ENCODE measurements at places on chromosomes 5 and 9.

DNA sequence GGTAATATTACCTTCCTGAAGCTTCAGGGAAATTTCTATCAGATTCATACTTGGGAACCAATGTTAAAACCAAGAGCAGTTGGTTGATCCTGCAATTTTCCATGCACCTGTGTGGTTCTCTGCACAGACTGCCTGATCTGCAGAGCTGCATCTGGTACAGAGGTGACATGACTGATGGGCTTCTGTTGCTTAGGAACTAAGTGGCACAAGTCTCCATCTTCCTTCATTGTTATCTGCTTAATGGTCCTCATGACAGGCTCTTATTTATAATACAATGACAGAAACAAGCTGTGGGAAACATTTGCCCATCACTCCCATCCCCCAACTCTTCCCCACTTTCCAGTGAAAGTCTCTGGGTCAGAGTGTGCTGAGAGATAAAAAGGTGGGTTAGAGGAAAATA is 799.1 kb downstream of the TAF11L14 start:
- DNase-seq, result no peak

GRCh38 chr9:134858051-134858841 is 22.4 kb upstream of the FCN2 start:
- no peak for DNase-seq

DNA sequence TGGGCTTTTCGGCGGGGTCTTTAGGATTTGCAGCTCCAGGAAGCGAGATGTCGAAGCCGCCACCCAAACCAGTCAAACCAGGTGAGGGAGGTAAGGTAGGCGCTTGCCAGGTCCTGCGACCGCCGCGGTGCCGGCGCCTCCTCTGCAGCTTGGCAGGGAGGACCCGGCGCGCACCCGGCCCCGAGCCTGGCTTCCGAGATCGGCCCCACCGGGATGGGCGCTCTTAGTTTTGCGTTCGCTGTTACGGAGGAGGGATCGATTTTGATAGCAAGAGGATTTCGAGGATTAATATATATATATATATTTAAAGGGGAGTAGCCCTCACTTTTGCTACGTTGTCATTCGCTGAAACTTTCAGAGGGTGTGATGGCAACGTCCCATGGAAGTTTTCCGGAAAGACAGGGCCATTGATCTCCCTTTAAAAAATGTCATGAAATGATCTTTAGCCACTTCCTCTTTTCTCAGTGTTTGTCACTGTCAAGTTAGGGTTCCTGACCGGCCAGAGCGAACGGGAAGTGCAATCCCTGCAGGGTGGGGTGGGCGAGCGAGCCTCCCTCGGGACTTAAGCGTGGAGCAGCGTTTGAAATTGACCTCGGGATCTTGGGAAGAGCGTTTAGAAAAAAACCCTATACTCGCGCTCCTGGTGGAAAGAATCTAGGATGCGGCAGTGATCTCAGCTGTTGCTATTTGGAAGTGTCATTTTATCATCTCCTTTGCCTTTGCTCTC is 495 bp downstream of the OSTF1 start:
- DNase-seq, result peak; percentile 83

- no peak for DNase-seq
Measured at GRCh38 chr5:149614034-149614907, 33.0 kb downstream of the ARHGEF37 start.

GRCh38 chr5:169029037-169029436 is 271.9 kb downstream of the SLIT3 start:
- no peak for DNase-seq

DNA sequence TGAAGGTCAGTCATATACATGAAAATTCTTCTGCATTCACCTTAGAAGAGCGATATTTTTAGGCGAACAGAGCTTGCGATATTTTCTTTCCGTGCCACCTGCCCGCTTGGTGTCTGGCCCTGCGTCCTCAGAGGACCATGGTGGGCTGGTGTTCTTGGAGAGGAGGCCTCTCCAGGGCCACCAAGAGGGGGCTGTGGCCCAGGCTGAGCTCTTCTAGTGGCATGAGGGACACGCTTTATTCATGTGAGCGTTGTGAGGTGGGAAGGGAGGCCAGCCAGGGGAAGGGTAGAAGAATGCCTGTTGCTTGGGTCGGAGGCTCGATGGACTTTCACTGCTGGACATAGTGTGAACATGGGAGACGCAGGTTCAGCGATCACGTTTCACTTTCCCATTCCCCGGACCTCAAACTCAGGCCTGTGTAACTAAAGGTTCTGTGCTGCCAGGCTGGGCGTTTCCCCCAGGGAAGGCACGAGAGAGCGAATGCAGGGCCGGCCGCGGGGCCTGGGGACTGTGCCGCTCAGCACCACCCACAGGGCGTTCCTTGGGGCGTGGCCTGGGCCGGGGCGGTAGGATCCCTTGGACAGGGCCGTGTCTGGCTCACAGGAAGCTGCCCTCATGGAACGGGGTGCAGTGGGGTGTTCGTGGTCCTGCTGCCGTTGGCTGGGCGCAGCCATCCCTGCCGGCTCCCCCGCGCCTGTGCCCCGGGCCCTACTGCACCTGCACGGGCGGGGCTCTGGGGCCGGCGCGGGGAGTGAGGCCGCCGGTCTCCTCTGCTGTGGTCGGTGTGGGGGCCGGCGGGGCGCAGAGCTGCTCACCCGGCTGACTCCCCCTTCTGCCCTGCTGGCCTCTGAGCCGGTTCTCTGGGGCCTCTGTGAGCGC is 40.7 kb upstream of the CLPTM1L start:
- DNase-seq, result peak; percentile 64

GRCh38 chr5:148620091-148620490 is 34.2 kb downstream of the HTR4 start:
- DNase-seq, result no peak

- no peak for DNase-seq
Measured at GRCh38 chr9:120152295-120152694, 427.7 kb downstream of the CDK5RAP2 start.

GRCh38 chr5:150598006-150598405 is 42.5 kb upstream of the SYNPO start:
- DNase-seq, result no peak

- DNase-seq, result no peak
Measured at GRCh38 chr9:83512621-83513020, 25.6 kb downstream of the FRMD3 start.

GRCh38 chr9:102845827-102846371 is 149.2 kb upstream of the CYLC2 start:
- no peak for DNase-seq

GRCh38 chr5:167312225-167312624 is 979.2 kb upstream of the WWC1 start:
- DNase-seq, result no peak

GRCh38 chr5:76384705-76385104 is 18.4 kb upstream of the IQGAP2 start:
- DNase-seq, result no peak

DNA sequence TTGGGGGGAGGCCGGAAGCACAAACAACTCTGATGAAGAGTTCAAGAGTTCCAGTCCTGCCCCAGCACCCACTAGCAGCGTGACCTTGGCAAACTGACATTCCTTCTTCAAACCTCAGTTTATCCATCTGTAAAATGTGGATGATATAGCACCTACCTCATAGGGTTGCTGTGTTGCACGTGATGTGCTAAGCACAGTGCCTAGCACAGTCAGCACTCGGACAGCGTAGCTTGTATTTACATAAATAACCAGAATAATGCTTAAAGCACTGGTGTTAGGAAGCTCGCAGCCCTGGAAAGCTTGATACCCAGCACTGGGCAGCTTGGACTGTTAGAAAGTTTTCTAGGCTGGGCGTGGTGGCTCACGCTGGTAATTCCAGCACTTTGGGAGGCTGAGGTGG is 5.1 kb downstream of the PKN3 start:
- DNase-seq, result no peak

- DNase-seq, result no peak
Measured at GRCh38 chr5:160023007-160023907, 14.3 kb downstream of the TTC1 start.

- DNase-seq, result no peak
Measured at GRCh38 chr9:11595756-11596155, 983.0 kb upstream of the PTPRD start.

DNA sequence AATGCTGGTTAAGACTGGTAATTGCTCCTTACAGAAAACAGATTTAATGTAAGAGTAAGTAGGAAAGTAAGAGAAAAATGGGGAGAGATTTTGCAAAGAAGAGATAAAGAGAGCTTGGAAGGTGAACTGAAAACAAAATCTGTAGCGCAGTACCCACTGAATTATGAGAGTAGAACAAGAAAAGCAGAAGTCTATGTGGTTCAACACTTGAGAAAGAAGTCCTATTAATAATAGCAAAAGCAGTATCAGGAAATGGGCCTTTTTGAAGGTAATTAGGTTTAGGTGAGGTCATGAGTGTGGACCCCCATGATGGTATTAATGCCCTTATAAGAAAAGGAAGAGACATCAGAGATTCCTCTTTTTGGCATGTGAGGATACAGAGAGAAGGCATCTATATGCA is 460.6 kb downstream of the CETN3 start:
- no peak for DNase-seq

DNA sequence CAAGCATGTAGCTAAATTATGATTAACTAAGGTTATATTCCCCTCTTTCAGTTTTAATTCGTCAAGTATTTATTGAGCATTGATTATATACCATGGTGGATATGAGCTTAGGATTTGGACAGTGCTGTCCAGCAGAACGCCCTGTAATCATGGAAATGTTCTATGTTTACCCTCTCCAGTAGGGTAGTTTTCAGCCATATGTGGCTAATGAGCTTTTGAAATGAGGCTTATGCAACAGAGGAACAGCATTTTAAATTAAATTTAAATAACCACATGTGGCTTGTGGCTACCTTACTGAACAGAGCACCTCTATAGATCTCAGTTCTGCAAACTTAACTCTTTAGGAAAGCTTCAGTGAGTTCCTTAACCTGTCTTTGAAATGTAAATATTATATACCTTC is 59.1 kb downstream of the JMY start:
- no peak for DNase-seq

DNA sequence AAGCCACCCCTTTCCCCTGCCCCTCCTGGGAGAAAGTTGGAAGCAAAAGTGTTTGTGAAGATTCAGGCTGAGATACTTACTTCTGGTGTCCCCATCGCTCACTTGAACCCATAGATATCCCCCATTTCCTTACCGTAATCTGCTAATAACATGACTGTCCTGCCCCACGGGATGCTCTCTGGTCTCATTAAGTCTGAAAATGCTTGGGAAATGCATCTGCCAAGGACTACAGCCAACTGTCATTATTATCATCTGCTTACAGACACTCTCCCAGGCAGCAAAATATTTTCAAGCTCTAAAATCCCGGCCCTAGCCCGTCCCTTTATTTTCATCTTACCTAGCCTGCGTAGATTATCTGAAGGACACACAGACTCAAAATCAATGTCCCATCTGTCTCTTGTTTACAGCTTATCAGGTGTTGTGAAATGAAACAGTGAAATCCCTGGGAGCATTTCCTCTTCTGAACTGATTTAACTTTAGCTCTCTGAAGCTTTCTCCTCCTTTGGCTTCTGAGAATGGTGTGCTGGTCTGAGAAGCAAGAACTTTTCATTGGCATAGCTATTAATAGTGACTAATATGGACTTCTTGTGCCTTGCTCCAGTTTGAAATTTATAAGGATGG is 126.9 kb upstream of the OSMR start:
- no peak for DNase-seq

DNA sequence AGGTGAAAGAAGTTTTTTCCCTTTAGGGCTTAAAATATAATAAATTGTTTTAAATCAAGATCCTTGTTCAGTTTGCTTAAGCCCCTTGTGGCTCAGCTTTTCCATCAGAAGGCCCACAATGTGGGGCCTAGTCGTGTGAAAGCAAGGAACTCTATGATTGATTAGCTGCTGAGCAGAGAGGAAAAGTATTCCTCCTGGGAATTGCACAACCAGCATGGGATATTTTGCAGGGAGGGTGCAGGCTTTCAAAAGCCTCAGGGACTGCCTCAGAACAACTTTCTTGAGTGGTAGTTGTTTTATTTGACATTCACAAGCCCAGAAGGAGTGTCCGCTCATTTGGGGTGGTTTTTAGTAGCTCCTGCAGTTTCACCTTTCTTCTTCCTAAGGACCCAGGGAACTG is 19.8 kb downstream of the TTC23L start:
- DNase-seq, result no peak

DNA sequence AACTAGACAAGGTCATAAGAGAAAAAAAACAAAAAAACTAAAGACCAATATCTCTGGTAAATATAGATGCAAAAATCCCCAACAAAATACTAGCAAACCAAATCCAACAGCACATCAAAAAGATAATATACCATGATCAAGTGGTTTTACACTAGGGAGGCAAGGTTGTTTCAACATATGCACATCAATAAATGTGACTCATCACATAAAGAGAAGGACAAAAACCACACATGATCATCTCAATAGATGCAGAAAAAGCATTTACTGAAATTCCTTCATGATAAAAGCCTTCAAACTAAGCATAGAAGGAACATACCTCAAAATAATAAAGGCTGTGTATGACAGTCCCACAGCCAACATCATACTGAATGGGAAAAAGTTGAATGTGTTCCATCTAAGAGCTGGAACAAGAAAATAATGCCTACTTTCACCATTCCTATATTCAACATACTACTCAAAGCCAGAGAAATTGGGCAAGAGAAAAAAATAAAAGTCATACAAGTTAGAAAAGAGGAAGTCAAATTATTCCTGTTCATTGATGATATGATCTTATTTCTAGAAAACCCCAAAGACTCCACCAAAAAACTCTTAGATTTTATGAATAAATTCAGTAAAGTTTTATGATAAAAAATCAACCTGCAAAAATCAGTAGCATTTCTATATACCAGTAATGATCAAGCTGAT is 72.2 kb upstream of the FAM169A start:
- no peak for DNase-seq

- no peak for DNase-seq
Measured at GRCh38 chr5:103539376-103540330, 22.9 kb downstream of the NUDT12 start.

DNA sequence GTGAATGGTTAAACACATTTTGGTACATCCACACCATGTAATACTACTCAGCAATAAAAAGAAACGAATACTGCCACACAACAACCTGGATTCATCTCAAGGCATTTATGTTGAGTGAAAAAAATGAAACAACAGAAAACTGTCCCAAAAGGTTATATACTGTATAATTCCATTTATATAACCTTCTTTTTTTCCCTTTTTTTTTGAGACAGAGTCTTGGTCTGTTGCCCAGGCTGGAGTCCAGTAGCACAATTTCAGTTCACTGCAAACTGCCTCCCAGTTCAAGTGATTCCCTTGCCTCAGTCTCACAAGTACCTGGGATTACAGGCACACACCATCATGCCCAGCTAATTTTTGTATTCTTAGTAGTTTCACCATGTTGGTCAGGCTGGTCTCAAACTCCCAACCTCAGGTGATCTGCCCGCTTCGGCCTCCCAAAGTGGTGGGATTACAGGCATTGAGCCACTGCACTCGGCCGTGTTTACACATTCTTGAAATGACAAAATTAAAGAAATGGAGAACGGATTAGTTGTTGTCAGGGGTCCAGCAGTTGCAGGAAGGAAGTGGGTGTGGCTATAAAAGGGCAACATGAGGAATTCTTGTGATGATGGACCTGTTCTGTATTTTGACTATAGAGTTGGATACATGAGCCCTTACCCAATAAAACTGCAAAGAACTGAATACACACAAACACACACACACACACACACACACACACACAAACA is 17.4 kb downstream of the PPP6C start:
- DNase-seq, result no peak

GRCh38 chr5:135916638-135917263 is 21.1 kb upstream of the IL9 start:
- DNase-seq, result no peak

Data from posterior cingulate gyrus (tissue), 11 donors.